DMS79 (cell line): ENCODE measurements at places on chromosomes 11 and 22.
A peak's percentile ranks its signal among the peaks of the same experiment; 100 is the strongest.

DNA sequence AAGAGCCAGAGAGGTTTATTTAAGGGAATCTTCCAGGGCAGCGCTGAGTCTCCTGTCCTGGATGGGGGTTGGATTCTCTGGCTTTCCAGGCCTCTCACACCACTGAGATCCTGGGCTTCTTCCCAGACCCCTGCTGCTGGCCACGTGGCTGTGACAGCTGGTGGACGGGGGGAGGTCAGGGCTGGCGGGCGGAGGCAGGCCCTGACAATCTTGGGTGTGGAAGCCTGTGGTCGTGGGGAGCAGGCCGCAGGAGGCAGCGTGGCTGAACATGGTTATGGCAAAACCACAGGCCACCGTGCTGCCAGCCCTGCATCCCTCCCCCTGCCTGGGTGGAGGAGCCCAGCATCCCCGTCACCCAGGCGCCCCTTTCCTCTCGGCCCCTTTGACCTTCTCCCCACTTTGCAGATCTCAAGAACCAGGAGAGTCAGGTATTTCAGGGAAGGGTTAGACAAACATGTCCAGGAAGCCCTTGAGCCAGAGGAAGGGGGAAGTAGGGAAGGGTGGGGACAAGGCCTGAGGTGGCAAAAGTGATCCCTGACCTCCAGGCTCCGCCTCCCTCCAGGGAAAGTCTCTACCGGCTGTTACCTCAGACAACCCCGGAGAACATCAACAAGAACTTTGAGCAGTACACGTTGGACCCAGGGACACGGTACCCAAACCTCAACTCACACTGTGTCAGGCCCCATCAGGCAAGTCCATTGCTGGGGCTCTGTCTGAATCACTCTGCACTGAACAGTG lies 111.8 kb downstream of the MICAL2 start:
- no peak for DNase-seq

DNA sequence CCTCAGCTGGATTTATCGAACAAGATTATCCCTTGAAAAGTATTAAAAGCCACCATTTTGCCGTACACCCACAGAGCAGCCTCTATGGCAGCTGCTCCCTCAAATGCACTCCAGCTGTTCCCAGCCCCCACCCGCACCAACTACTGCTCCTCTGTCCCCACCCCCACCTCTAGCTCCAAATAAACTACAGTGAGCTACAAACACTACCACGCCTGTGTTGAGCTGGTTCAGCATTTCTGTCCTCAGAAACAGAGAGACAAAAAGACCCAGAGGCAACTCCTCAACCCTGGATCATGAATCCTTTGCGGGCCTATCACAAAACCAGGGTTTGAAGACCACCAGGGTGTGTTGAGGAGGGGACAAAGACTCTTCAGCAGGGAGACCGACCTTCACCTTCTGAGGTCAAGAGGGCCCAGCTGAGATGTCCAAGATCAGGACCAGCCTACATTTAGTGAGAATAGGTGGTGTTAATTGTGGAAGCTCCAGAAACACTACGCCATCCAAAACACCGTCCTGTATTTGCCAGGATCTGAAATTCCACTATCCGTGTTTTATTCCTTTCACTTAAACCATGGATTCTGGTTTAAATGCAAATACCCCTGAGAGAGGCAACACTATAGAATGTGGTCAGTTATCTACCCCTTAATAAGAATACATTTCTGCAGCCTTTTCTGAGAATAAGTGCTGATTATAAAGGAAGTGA lies 195.9 kb downstream of the DSCAML1 start:
- no peak for DNase-seq

DNA sequence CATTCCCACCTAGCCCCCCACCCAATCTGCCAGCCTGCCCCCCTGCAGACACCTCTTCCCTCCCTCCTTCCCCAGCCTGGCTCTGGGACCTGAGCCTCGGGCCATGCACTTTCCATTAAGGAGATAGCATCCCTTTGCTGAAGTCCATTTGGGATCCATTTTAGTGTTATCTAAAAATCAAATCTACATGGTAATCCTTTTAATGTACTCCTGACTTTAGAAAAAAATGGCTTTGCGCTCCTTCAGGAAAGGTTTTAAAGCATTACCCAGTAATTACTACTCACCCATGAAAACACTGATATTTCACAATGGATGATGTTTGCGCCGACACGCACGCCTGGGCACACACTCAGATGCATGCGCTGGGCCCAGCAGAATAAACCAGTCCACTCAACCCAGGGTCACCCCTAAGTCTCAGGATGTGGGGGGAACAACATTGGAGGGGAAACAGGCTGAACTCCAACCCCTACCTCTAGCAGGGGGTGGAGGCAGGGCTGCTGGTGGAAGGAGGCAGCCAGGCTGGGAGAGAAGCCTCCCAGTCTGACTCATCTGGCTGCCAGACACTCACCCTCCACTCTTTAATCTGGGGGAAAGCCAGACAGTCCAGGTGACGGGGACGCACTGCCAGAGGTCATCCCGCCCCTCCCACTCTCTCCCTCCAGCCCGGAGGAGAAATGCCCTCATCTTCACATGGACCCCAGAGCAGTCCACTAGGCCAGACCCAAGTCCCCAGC lies 29.8 kb downstream of the LMO1 start:
- DNase-seq = peak; percentile 77

DNA sequence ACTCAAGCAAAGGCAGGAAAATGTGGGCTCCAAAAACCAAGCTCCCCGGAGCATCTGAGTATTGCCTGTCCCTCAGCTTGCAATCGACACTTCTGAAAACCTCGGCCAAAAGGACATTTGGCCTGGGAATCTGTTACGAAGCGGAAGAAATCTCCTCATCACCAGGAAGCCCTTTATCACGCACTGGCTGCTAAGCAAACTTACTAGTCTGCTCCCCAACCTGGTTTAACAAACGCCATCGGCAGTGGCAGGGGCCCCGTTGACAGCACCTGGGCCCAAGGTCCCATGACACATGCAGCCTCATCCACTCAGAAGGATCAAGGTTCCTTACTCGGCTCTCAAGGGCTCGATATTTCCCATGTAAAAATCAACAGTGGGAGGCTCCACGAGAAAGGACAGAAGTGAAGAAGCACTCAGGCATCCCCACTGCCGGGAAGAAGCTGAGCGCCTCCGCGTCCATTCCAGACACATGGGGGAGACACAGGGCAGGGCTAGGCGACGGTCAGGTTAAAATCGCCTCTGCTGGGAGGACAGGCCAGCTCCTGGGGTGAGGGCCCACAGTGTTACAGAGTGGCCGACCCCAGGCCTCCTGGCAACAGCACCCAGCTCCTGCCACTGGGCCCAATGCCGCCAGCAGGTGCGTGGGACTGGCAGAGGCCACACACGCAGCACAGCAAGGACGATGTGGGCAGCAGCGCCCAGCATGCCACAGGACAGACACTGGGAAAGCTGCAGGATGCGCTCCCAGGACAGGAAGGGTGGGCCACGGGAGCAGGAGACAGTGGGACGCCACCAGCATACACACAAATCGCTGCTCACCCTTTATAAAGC lies 27.1 kb downstream of the BRD1 start:
- DNase-seq = no peak

- DNase-seq = no peak
Observed at GRCh38 chr11:84236436-84236835, 950.3 kb upstream of the CCDC90B start.

DNA sequence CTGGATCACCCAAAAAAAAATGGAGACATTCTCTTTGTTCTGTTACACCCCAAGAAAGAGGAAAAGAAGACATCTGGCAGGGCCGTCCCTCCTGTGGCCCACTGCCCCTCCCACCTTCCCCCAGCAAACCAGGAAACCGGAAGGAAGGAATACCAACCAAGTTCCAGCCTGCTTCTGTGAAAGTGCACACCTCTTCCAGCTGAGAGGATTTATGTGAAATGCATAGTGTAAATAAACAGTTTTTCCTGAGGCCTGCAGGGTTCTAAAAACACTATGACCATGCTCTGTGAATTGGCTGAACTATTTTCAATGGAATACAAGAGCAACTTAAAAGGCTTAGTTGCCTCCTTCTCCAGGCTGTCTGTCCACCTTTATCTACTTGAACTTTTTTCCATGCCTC lies 50.0 kb upstream of the CHST1 start:
- DNase-seq = no peak

DNA sequence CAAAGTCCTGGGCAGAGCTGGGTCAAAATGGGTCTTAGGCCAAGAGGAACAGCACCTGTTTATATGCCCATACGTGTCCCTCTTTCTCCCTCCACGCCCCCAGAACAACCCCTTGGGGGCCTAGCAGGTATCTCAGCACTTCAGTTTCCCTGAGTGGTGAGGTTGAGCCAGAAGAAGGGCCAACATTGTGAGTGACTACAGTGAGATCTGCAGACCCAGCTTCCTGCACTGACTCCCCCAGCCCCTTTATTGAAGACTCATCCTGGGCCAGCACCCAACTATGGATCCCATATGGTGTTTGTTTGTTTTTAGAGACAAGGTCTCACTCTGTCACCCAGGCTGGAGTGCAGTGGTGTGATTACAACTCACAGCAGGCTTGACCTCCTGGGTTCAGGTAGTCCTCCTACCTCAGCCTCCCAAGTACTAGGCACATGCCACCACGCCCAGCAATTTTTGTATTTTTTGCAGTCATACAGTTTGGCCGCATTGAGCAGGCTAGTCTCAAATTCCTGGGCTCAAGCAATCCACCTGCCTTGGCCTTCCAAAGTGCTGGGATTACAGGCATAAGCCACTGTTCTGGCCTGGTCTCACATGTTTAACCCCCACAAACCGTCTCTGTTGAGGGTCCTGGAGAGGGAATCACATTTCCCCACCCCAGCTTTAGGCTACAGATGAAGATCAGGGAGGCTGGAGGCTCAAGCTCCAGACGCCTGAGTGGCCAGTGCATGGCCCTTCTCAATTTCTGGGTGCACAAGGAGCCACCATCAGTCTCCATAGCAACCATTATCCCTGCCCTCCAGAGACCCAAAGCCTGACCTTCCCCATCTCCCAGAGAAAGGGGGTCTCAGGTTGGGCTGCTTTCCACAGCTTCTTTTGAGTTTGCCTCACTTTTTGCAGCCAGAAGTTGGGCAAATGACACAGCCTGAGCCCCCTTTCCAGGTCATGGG lies 1.7 kb upstream of the LARGE2 start:
- no peak for DNase-seq

- no peak for DNase-seq
Observed at GRCh38 chr11:110447343-110447742, 17.6 kb downstream of the FDX1 start.

- DNase-seq = peak; percentile 63
Observed at GRCh38 chr11:122984186-122985011, 2.8 kb upstream of the BSX start.

DNA sequence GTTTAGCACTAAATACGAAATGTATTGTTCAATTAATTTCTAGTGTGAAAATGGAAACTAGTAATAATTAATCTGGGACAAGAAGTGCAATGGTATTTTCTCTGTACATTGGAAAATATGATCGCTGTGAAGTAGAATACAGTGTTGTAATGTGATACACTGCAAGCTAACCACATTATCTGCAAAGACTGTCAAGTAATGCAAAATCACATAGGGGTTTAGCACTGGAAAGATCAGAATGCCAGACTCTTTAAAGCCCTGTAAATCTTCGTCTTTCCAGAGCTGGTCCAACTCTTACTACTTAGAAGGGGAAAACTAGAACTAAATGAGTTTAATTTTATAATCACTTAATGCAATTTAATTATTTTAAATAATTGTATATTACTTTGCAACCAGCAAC lies 544.5 kb upstream of the ANO3 start:
- no peak for DNase-seq

GRCh38 chr11:13233173-13233745 lies 44.3 kb upstream of the BMAL1 start:
- DNase-seq = no peak

DNA sequence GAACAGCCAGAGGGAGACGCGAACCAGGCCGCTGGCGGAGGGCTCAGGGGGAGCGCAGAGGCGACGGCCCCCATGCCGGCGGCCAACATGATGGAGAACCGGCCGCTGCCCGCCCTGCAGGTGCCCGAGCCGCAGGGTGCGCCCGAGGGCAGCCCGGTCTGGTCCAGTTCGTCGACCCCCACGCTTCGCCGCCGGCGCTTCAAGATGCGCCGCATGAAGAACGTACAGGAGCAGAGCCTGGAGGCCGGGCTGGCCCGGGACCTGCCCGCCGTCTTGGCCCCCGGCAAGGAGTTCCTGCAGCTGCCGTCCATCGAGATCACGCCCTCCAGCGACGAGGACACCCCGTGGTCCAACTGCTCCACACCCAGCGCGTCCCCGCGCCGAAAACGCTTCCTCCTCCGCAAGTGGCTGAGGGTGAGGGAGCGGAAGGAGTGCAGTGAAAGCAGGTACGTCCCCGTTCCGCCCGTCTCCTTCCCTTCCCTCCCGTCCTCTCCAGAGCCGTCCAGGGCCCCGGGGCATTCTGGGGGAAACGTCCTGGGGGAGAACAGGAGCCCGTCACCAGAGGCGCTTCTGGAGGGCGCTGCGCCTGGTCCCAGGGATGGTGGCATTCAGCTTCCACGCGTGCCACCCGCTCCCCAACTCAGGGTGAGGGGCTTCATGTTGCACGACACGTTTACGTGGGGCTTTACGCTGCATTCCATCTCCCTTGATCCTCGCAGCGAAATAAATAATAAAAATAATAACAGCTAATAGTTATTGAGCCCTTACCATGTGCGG lies 840 bp downstream of the GRAMD1B start:
- DNase-seq = peak; percentile 73

DNA sequence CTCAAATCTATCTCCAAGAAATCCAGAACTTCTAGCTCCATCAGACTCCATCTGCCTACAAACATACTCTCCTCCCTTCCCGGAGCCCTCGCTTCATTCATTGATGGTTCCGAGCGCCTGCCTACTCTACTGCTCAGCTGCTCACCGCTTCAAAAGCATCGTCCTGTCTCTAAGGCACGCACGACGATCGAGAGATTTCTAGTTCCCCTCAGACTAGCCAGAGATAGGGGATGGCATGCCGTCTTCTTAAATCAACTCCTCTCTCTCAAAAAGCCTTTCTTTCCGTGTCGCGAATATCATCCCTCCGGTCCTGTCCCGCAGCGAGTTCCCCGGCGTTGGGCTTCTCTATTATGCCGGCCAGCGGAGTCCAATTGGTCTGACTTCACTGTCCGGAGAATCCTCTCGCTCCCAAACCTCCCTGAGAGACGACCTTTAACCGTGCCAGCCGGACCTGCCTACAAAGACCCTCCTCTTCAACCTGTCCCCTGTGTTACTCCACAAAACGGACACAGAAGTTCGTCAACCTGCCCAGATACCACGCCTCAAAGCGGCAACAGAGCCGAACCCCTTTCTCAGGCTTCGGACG lies 592 bp downstream of the EEF1G start:
- DNase-seq = no peak

- DNase-seq = no peak
Observed at GRCh38 chr22:29370537-29370936, 17.8 kb downstream of the AP1B1 start.

GRCh38 chr22:49930596-49931412 lies 12.4 kb downstream of the CRELD2 start:
- no peak for DNase-seq

DNA sequence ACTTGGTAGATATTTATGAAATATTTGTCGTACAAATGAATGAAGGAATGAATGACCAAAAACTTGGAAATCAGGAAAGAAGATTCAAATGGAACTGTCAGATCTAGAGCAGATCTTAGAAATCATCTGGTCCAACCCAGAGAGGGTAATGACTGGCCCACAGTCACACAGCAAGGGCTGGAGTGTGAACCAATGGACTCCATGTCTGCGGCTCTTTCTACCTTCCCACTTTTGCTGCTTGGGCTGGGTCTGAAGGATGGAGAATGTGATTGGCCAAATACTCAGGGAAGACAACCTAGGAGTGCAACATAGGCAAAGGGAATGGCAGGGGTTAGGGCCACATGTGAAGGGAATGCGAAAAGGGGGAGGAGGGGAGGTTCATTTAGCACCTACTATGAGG lies 5.8 kb upstream of the DGKZ start:
- no peak for DNase-seq

- DNase-seq = no peak
Observed at GRCh38 chr11:47061429-47062178, 115.1 kb downstream of the ARFGAP2 start.

- no peak for DNase-seq
Observed at GRCh38 chr11:72338741-72339140, 94.8 kb upstream of the PHOX2A start.
